ENCODE measurements at places on chromosomes 13 and 19.
A peak's percentile ranks its signal among the peaks of the same experiment; 100 is the strongest.

GRCh38 chr13:52195401-52195837, 36.0 kb upstream of the NEK3 start:
- H3K4me3 ChIP-seq, result peak overlapping the region; percentile 93
- H3K4me1 ChIP-seq, result peaks cover 39% of the 10 kb centered on the region
- peaks cover 12% of the 10 kb centered on the region for H3K36me3 ChIP-seq

- peaks cover 89% of the 10 kb centered on the region for H3K36me3 ChIP-seq
- H3K27ac ChIP-seq, result peak overlapping the region; percentile 96
Observed at GRCh38 chr19:4108767-4109625, 14.9 kb downstream of the MAP2K2 start.

DNA sequence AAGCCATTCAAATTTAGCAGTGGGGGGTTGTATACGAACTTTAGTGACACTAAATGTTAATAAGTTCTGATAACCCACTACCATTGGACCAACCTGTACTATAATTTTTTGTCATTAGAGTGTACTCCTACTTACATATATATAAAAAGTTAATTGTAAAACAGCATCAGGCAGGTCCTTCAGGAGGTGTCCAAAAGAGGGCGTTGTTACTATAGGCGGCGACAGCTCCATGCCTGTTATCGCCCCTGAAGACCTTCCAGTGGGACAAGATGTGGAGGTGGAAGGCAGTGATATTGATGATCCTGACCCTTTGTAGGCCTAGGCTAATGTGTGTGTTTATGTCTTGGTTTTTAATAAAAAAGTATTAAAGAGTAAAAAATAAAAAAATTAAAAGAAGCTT, 27.5 kb downstream of the SPRYD7 start:
- peaks cover 7% of the 10 kb centered on the region for H3K36me3 ChIP-seq
- DNase-seq, result no peak
- no peaks in the 10 kb centered on the region for H3K4me1 ChIP-seq

- H3K4me1 ChIP-seq, result peaks cover 21% of the 10 kb centered on the region
- H3K27ac ChIP-seq, result no peak overlapping the region
- no peaks in the 10 kb centered on the region for H3K27me3 ChIP-seq
- peaks cover 9% of the 10 kb centered on the region for H3K36me3 ChIP-seq
- peak; percentile 86 for DNase-seq
Observed at GRCh38 chr19:17496337-17496997, 15.0 kb upstream of the PGLS start.

DNA sequence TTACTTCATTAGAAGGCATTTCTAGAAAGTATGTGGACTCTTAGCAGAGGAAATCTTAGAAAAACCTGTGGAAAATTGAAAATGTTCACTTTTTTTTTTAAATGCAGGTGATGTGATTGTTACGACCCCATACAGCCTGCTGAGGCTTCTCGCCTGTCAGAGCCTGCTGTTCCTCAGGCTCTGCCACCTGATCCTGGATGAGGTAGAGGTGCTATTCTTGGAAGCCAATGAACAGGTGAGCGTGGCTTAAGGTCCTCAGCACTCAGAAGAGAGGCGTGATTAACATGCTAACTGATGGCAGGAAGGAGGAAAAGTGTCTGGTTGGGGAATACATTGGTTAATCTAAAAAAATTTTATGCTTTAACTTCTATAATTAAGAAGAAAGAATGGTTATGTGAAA, 71.4 kb downstream of the SLC7A9 start:
- no peaks in the 10 kb centered on the region for H3K27me3 ChIP-seq
- peaks cover 39% of the 10 kb centered on the region for H3K4me1 ChIP-seq
- no peak overlapping the region for H3K27ac ChIP-seq
- DNase-seq, result no peak
- no peaks in the 10 kb centered on the region for H3K36me3 ChIP-seq
- H3K4me3 ChIP-seq, result no peak overlapping the region

DNA sequence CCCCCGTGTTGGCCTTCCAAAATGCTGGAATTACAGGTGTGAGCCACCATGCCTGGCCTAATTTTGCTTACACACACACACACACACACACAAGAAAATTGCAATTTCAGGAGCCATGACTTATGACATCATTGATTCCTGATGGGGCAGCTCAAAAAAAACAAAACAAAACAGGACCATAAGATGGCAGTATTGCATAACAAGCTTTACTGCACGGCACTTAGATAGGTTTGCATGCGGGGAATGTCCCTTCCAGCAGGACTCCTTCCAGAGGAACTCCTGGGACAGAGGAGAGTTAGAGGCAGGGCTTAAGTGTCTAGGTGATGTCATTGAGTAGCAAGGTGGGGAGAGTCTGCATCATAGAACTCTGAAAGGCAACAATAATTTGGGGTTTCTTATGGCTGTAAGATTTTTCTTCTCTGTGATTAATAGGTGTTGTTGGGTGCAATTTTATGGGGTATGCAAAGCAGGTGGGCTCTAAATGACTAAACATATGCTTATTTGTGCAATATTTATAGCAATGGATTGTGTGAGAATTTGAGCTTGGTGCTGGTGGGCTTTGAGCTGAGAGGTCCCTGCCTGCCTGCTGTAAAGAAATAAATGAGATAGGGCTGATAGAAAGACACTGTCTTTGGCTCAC, 9.0 kb upstream of the ACSBG2 start:
- no peak overlapping the region for H3K4me3 ChIP-seq
- H3K27me3 ChIP-seq, result no peaks in the 10 kb centered on the region
- H3K36me3 ChIP-seq, result no peaks in the 10 kb centered on the region

DNA sequence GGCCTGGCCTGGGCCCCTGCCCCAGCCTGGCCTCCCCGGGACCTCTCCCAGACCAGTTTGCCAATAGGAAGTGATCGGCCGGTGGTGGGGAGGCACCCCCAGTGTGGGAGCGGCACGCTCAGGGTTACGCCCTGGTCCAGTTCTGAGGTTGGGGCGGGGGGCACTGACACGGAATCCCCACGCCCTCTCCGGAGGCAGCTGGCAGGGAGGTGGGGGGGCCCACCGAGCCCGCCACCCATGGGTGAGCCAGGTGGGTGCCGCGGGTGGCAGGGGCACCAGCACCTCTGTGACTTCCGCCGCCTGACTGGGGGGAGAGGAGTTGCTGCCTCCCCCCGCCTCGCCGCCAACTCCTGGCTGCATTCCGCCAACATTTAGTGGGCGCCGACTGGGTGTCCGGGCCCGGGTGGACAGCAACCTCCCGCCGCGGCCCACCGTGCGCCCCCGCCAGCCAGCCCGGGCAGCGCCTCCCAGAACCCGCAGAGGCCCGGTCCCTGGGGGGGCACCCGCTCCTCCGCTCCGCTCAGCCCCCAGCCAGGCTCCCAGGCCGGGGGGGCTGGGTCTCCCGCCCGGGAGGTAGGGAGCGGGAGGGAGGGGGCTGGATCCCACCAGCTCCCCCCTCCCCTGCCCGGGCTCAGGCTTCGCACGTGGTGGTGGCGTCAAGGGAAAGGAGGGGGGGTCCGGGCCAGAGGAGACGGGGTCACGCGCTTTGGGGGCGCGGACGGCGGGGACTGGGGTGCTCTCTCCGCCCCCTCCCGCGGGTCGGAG, 2.0 kb downstream of the ZBTB7A start:
- peak overlapping the region; percentile 89 for H3K4me3 ChIP-seq
- no peaks in the 10 kb centered on the region for H3K27me3 ChIP-seq
- H3K27ac ChIP-seq, result peak overlapping the region; percentile 93
- peaks cover 30% of the 10 kb centered on the region for H3K36me3 ChIP-seq
- peaks cover 50% of the 10 kb centered on the region for H3K4me1 ChIP-seq

Measured in activated T-cell treated with anti-CD3 and anti-CD28 coated beads, Interleukin-2, amount 50 U/mL, for 24 hours (primary cell).